NCI-H187 treated with DMSO at 0.1 percent for 48 hours (cell line): ENCODE measurements at places on chromosomes 2 and 18.

DNA sequence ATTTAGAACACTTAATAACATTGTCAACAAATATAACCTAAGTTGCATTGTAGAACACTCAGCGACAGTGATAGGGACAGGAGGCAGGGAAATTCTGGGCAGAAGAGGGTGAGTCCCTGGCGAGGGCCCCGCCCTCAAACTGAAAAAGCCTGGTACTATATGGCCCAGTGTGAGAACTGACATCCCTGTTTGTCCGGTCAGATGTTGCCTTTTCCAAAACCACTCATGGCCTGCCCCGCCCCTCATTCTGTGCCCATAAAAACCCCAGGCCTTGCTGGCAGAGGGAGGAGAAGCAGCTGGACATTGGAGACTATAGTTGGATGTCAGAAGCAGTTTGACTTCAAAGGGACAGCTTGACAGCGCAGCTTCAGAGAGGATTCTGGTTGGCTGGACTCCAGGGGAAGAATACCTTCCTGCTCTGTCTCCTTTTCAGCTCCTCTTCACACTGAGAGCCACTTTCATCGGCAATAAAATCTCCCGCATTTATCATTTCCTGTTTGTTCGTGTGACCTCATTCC is 47.0 kb downstream of the FAM117B start:
- no peak for DNase-seq

GRCh38 chr2:197673106-197673505 is 2.3 kb downstream of the RFTN2 start:
- DNase-seq: no peak

DNA sequence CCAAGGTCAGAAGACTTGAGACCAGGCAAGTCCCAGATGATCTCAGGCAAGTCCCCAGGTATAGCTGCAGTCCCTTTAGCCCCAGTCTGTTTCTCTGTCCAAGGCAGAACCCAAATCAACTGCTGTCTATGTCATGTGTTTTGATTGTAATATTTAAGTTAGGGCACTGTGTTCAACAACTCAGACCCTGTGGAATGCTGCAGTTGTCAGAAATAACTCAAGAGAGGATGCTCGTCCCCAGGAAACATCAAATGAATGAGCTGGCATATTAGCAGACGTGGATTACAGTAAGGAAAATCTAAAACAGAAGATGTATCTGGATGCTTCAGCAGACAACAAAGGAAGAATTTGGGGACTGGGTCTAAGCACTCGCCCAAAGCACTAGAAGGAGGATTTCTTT is 70.1 kb downstream of the BCL11A start:
- no peak for DNase-seq

GRCh38 chr2:219213486-219214071 is 5.2 kb downstream of the ABCB6 start:
- DNase-seq: no peak

GRCh38 chr2:148548716-148549400 is 95.7 kb upstream of the EPC2 start:
- DNase-seq: no peak

DNA sequence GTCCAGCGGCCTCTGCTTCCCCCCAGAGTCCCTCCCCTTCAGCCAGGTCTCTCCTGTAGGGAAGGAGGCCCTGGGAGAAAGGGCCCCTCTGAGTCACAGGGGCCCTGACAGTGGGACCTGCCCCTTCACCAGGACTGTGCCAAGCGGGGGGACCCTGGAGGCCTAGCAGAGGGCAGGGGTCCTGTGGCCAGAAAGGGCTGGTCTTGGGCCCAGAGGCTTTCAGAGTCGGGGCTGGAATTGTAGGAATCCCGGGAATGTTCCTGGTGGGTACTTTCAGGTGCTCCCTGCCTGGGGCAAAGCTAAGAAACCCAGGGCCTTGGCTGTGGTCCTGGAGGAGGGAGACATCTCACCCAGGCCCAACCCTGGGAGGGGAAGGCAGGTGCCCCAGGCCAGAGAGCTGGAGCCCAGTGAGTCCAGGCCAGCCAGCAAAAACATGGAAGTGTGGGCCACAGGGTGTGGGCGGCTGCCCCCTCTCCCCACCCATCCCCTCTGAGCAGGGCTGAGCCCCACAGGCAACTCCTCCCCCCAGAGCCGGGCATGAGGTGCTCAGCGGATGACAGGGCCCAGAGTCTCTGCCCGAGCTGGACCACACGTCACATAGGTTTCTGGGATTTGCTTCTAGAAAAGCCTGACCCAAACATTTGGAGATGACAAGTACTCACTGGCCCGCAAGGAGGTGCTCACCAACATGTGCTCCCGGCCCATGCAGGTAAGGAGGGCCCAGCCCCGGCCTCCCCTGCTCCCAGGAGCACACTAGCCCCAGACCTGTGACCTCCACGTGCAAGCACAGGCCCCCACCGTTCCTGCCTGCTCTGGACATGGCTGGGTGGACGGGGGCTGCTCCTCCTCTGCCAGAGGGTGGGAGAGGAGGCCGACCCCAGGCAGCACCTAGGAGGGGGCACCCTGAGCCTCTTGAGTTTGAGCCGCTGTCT is 48.2 kb upstream of the ALPP start:
- DNase-seq: no peak
